Endothelial cell of umbilical vein (primary cell): ENCODE measurements at places on chromosomes 5 and 9.

DNA sequence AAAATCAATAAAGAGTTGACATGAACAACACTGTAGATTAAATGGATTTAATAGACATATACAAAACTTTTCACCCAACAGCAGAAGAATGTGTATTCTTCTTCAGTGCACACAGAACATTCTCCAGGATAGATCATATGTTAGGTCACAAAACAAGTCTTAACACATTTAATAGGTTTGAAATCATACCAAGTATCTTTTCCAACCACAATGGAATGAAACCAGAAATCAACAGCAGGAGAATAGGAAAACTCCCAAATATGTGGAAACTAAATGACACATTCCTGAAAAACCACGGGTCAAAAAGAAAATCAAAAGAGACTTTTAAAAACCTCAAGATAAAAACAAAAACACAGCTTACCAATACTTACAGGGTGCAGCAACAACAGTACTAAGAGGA, 790.1 kb upstream of the ZNF608 start:
- no peak for DNase-seq

- DNase-seq, result no peak
Measured at GRCh38 chr9:134535171-134535570, 106.4 kb upstream of the COL5A1 start.

GRCh38 chr5:133113331-133114061, 61.7 kb downstream of the HSPA4 start:
- DNase-seq, result no peak

DNA sequence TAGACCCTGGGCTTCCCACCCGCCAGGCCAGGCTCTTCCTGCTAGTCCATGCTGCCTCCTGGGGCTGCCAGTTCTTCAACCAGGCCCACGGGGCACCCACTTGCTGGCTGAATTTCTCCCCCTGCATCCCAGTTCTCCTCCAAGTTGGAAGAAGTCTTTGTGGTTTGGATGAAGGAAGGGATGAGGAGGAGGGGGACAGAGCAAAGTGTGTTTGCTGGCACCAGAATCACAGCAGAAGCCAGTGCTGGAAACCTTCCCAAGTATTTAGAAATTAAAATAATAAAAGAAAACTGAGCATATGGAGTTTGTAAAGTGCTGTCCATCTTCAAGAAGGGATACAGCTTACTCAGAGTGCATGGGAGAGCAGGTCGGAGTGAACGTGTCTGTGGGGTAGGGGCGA, 19.4 kb upstream of the UNC5A start:
- no peak for DNase-seq

GRCh38 chr9:64128572-64128971, 1156.4 kb downstream of the FOXD4L5 start:
- no peak for DNase-seq

DNA sequence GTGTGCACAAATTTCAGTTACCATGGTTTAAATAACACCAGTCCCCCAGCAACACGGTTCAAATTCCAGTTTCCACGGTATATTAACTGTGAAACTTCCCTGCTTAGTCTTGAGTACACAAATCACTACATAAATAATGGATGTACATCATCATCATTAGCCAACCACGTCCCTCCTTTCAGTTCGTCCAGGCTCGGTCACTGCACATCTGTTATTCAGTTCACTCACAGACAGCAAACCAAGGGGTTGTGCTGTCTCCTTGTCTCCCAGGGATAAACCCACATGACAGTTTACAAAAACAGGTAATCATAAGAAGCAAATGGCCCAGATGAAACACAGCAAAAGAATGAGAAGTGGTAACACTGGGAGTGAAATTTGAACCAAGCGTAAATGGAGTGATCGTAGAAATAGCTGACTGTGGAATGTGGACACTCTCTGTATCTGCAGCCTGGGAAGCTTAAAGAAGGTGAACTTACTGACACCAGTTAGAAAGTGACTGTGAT, 61.0 kb upstream of the RAD23B start:
- DNase-seq, result no peak

DNA sequence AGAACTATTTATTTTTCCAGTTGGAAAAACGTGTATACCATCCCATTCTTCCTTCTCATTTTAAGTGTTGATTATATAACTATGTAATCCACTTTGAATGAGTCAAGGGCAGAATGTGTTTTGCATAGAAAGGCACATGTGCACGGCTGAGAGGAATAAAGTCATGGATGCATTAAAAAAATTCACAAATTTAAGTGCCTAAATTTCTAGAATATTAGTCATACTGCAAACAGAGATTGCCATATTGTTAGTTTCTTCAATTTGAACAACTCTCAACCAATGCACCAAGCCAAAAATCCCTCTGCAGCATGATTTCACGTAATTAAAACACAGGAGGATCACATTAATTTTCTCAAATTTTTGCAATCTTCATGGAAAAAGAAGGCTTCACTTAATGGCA, 166.3 kb downstream of the MPDZ start:
- no peak for DNase-seq

DNA sequence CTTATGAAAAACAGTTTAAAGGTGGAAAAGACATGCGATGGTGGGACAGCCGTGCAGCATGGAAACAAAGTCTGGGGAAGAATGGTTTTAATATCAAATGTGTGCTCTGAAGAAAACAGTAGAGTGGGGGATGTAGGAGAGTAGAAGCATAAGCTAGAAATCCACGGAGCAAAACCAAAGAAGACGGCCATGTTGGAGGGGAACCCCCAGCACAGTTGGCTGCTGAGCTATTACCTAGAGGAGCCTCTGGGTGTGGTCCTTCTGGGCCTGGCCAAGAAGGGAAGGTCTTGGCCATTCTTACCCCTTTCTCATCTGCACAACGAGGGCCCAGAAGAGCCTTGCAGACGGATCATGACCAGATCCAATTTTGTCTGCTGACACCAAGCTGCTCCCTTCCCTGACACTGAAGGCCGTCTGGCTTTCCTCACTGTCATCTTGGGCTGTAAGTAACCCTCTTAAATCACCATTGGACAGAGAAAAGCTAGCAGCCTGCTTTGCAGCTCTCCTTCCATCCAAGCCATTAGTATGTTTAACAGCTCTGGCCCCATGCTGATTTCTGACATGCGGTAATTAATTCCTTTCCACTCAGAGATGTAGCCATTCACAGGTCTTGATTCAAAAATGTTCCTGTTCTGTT, 189.5 kb downstream of the SEC61B start:
- no peak for DNase-seq

- DNase-seq, result peak; percentile 23
Measured at GRCh38 chr5:168209244-168209995, 82.0 kb upstream of the WWC1 start.

DNA sequence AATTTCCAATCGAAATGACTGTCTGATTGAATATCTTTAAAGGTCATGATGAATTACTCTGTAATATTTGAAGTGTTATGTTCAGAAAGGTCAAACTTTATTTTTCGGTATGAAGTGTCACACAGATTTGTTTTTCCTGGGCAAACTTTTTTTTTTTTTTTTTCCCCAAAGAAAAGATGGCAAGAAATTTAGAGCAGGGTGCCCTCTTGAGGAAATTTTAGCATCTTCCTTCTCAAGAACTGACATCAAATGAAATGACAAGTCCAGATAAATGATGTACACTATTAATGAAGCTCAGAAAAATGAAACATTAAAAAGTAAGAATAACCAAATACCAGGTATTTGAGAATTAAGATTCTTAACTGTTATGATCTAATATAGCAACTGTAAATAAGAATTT, 123.6 kb downstream of the INVS start:
- DNase-seq, result peak; percentile 53

GRCh38 chr9:109001275-109001676, 12.0 kb downstream of the CTNNAL1 start:
- peak; percentile 62 for DNase-seq

DNA sequence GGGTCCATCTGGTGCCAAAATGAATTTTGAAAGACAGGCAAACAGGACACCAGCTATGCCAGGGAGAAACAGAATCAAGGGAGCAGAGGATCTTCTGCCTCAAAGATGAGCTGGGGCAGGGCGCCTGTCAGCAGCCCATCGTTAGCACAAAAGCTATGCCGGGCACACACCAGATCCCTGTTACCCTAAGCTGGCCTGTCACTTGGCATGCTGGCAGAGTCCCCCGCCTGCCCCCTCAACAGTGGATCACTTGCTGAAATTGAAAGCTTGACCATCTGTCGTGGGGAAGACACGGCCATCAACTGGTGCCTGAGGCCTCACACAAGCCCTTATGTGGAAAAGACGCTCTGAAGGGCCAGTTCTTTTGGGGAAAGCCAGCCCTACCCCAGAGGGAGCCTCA, 256.4 kb downstream of the EBF1 start:
- DNase-seq, result no peak

DNA sequence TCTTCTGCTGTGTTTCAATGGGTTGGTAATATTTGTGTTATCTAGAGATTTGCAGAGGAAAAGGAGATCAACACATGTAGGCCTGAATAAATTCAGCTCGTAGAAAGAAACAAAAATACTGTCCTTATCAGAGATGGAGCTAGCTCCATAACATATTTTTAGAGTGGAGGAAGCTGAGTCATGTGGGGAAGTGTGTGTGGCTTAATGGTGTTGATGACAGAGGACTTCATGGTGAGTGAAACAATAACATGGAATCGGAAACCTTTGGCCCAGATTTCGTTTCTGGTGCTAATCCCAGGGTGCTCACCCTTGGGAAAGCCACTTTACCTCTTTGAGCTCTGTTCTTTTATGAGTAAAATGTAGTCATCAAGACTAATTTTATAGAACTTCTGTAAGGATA, 825.0 kb downstream of the TLR4 start:
- peak; percentile 98 for DNase-seq

GRCh38 chr9:98719055-98719454, 10.3 kb upstream of the GABBR2 start:
- DNase-seq, result no peak

GRCh38 chr5:9898319-9898718, 268.2 kb upstream of the TAS2R1 start:
- no peak for DNase-seq

- DNase-seq, result no peak
Measured at GRCh38 chr9:94961870-94962269, 235.4 kb downstream of the AOPEP start.

DNA sequence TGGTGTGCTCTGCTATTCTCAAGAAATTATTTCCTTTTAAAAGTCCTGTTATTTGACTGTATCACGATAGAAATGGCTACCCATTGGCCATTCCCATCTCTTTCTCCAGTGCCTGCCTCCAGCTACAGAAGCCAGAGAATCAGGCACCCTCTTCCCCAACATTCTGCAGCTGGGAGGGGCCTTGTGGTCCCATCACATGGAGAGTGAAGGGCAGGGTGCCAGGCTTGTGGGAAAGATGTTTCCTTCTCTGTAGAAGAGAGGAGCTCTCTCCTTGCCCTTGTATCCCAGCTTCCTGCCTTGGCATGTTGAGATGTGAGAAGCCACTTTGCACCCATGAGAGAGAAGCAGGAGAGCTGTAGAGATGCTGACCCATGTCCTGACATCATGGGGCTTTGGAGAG, 465.0 kb downstream of the MTRR start:
- no peak for DNase-seq

DNA sequence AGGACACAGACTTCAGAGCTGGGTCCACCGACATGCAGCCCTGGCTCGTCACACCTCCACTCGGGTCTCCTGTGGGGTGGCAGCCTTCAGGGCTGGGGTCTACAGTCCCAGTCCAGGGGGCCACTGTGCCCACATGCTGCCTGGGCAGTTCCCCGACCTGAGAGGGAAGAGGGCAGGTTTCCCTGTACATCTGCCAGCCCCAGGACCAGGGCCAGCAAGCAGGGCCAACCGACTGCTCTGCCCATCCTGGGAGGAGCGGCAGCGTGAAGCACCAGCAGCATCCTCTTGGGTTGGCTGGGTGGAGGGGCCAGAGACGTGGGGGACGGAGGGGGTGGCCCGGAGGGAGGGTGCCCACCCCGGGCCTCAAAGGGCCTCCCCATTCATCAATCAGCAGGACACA, 120.6 kb upstream of the SARDH start:
- no peak for DNase-seq

GRCh38 chr5:35476797-35477196, 140.9 kb upstream of the SPEF2 start:
- DNase-seq, result no peak

- DNase-seq, result no peak
Measured at GRCh38 chr9:84978661-84979060, 309.1 kb downstream of the NTRK2 start.

GRCh38 chr5:1894243-1894642, 11.5 kb upstream of the IRX4 start:
- no peak for DNase-seq

- no peak for DNase-seq
Measured at GRCh38 chr5:3656803-3657202, 61.2 kb downstream of the IRX1 start.

GRCh38 chr9:109182940-109183798, 16.1 kb upstream of the FRRS1L start:
- peak; percentile 29 for DNase-seq

DNA sequence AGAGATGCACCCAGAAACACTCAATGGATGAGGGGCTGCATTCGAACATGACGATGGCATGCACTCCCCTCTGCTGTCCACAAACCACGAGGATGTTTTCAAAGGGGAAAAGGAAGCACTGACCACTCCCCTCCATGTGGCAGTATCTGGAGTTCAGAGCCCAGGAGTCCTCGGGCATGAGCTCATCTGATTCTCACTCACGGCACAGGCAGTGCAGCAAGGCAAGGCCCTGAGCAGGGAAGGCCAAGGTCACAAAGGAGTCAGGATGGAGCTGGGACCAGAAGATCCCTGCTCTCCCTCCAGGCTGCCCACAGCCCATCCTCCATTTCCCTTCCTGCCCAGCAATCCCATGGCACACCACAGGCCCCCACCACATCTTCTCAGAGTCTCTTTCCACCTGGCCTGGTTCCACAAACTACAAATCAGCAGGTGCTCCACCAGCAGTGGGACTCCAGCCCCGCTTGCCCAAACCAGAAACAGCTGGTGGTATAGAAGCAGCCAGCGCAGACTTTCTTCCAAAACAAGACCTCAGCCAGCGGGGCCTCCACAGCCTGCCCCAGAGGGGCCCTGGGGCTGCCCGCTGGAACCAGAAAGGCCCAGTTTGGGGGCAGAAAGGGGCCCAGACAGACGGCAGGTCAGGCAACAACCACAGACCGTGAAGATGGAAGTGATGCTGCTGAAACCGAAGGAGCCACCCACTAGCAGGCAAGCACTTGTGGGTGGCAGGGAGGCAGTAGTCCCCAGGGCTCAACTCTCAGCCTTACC, 12.2 kb downstream of the TNIP1 start:
- DNase-seq, result no peak

- no peak for DNase-seq
Measured at GRCh38 chr9:123527981-123528380, 172.0 kb downstream of the CRB2 start.

DNA sequence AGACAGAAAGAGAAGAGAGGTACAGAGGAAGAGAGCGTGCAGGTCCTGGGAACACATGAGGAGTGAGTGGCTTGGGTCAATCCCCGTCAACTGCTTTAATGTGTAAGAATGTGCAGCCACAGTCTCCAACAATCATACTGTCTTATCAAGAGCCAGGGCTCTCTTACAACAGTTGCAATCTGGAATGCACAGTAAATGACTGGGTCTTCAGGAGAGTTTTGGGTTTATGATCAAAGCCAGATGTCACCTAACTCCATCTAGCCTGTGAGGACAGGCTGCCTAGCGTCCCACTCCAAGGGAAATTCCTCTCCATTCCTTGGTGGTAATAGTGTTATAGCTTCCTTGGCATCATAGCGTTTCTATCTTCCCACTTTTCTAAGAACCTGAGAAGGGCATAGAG, 75.0 kb upstream of the TRIO start:
- no peak for DNase-seq
